NCI-H1436 (cell line): ENCODE measurements at places on chromosomes 7 and 10.

DNA sequence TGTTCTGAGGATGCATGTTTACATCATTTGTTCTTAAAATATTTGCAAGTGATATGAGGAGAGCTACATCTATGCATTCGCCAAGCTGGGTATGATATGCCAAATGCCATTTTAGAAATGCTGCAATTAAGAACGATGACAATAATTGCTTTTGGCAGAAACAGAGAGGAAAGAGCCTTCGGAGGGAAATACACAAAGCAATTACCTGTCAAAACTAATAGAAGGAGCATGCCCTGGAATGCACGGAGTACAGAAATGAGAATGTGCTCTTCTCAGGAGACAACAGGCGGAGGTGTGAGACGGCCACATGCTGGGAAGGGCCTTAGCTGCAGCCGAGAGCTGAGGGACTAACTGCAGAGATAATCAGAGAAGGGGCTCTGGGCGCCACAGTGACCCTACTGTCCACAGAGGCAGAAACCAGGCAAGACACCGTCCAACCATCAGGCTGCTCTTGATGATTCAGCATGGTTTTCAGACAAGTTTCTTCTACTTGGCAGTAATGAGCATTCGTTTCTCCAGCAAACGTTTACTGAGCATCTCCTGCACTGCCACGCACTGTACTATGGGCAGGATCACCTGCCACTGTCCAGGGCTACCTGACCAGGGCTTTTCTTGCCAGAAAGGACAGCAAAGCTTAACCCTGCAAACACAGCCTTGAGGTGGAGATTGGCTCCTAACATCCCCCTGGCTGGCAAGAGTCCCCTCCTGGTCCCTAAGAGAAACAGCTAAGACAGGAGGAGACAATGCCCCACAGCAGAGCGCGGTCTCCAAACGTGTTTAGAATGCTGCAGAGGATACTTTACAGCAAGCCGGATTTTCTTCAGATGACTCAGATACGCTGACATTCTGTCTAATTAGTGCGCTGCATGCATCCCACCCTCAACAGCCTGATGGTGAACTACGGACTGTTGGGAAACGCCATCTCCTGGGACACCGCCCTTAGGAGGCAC lies 18.1 kb downstream of the VIPR2 start:
- DNase-seq = no peak

DNA sequence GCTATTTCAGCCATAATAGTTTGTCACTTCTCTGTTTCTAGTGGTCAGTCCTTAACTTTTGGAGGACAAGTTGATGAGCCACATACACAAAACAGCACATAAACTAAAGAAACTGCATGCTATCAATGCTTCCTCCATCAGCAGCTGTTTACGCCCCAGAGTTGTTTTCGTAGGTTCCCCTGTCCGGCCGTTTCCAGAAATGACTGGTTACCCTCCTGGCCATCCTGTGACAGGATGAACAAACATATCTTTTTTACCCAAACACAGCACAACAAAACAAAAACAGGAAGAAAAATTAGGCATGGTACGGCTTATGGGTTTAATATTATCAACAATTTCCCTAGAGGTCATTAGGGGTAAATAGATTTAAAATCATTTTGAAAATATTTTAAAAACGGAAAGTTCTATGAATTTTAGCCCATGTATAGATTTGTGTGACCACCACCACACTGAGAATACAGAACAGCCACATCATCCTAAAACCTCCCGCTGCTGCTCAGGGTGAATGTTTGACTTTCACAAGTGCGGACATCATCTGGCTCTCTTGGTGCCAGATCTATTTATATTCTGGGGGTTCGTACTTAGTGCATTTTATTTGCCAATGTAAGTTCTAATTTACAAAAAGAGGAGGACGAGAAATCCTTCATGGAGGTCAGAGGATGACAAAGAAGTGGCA lies 74.8 kb downstream of the HIPK2 start:
- no peak for DNase-seq

GRCh38 chr7:93715234-93715633 lies 140.7 kb upstream of the CALCR start:
- DNase-seq = no peak

DNA sequence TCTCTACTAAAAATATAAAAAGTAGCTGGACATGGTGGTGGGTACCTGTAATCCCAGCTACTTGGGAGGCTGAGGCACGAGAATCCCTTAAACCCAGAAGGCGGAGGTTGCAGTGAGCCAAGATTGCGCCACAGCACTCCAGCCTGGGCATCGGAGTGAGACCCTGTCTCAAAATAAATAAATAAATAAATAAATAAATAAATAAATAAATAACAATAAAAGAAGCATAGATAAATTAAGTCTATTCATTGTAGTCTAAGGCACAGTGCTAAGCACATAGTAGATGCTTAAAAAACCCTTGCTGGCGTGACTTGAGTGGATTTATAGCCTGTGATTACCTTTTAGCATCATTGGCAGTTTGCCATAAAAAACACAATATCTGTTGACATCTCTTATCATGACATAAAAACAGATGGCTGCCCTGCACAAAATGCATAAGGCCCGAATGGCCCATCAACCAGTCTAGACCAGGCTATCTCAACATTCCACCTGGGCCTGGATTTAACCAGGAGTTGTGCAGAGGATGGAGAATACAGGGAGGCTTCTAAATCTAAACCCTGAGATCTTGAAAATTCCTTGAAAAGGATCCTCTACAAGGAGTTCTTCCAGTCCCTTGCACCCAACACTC lies 94.9 kb downstream of the PRLHR start:
- peak; percentile 21 for DNase-seq

DNA sequence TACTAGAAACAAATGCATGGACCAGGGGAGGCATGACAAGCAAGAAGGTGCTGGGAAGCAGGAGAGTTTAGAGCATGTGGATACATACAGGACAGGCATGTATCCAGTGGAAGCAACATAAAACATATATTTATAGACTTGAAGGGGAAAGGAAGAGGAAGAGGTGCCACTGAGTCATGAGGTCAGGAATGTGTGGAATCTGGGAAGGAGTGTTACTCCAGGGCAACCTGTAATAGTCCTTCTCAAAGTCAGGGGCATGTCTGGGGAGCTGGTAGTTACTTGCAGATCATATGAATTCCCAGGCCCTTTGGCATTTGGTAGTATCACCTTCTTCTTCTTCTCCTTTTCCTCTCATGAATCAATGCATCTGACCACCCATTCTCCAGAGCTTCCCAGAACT lies 246.6 kb downstream of the XPNPEP1 start:
- DNase-seq = no peak

DNA sequence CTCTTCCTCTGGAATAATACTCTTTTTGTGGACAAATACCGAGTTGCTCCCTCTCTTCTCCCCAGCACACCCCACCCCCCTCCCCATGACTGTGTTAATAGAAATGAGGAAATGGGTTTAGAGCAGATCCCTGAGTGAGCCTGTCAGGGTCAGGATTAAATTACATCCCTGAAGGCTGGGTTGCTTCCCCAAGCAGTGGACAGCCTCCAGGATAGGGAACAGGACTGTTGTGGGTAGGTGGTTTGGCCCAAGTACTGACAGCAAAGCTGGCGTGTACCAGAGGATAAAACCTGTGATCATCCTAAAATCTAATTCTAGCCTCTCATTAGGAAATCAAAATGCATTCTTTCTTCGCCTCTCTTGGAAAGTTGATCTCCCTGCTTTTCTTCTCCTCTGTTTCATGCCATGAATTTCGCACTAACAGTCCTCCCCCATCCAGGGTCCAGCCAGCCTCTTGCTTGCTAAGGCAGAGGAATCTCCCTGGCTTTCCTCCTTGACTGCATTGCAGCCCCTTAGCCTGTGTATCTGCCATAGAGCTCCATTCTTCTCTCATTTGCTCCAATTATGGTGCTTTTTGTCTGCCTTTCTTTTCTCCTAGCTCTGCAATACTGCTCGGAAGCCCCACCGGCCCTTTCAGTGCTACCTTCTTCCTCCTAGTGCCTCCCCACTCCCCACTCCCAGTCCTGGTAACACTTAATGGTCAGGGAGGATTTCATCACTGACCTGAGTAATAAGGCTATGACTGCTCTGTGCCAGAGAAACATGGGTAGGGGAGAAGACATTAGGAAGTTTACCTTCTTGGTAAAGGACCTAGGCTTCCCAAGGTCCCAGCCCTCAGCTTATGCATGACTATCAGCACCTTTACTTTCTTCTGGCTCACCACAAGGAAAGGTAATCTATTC lies 8.4 kb downstream of the LRRC4 start:
- no peak for DNase-seq
